NCI-H82 (cell line): ENCODE measurements at places on chromosomes 4 and X.

DNA sequence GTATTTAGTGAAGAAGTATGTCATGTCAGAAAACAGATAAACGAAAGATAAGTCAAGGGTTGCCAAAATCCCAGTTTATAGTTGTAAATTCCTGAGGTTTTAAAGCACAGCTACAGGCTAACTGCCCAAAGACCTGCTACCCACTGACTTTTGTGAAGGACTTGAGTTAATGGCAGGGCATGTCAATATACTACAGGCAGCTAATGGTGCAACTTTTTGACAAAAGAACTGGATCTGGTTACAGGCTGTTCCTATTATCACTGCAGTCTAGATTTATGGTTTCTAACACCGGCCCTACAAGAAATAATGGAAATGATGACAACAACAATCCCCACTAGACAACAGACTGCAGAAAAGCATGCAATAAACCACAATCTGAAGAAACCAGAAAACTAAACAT, 6.4 kb downstream of the SCML2 start:
- DNase-seq, result no peak

- peak; percentile 58 for DNase-seq
Measured at GRCh38 chr4:186606591-186606992, 51.2 kb upstream of the MTNR1A start.

DNA sequence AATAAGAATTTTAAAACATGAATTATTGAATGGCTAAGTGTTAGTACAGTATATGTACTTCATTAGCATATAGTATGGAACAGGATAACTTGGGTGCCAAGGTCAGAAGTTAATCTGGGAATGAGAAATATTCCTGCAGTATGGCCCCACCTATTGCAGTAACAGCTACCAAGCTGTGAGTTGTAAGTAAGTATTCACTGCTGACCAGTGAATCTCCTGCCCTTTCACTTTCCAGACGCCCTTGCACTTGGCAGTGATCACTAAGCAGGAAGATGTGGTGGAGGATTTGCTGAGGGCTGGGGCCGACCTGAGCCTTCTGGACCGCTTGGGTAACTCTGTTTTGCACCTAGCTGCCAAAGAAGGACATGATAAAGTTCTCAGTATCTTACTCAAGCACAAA, 105.1 kb downstream of the NFKB1 start:
- no peak for DNase-seq

- DNase-seq, result no peak
Measured at GRCh38 chr4:150972592-150972991, 42.5 kb downstream of the LRBA start.

- DNase-seq, result no peak
Measured at GRCh38 chrX:102978594-102978993, 41.5 kb downstream of the RAB40AL start.

- no peak for DNase-seq
Measured at GRCh38 chr4:36211084-36211483, 33.2 kb downstream of the ARAP2 start.

- peak; percentile 43 for DNase-seq
Measured at GRCh38 chr4:189202182-189202868, 738.3 kb upstream of the FRG1 start.

DNA sequence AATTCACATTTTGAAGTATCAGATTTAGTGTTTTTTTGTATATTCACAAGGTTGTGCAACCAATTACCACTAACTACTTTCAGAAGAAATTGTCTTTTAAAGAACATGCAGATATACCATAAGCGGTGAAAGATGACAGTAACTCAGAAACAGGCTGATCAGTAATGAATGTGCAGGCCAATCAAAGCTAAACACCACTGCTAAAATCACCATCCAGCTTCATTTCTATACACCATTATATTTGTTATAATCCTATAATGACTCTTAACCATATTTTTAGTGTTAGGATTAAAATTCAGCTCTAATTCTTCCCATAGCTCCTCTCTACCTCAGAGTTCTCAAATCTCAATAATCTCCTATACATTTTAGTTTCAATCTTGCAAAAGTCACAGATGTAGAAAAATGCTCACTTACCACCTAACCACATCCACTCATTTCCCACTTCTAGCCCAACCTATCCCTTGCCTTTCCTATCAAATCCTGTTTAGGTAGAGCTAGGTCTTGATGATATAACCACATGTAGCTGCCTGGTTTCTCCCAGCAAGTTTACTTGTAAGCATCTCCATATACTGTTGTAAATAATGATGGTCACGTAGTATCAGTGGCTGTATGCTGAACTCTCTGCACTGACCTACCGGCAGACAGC, 16.6 kb downstream of the COQ2 start:
- no peak for DNase-seq
